Left renal pelvis (tissue), 4 donors: ENCODE measurements at places on chromosomes 2 and 18.
A peak's percentile ranks its signal among the peaks of the same experiment; 100 is the strongest.

DNA sequence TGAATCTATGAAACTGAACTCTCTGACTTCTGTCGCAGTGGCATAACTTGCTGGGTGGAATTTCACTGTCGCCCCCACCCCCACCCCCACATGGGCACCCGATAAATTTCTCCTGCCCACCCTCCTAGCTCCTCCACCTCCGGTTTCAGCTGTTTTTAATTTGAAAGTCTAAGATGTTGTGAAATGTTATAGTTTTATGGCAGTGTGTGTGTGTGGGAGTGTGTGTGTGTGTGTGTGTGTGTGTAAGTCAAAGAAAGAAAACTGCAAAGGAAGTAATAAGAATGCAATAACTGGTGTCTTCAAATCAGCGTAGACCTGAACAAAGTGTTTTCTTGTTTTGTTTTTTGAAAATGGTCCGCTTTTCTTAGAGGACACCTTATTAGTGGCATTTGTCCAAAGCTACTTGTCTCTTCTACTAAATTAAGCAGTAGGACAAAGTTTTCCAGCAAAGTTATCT, 388 bp downstream of the DTNA start:
- DNase-seq, result no peak

DNA sequence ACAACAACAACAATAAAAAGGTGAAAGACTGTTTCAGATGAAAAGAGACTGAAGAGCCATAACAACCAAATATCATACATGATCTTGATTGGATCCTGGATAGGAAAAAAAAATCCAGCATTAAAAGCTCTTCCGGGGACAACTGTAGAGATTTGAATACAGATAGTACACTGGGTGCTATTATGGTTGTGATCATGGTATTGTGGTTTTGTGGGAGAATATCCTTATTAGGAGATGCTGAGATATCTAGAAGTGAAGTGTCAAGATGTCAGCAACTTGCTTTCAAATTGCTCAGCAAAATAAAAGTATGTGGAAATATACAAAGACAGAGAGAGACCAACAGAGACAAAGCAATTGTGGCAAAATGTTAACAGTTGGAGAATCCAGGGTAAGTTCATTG, 15.5 kb upstream of the SPATA3 start:
- DNase-seq, result no peak

- no peak for DNase-seq
Measured at GRCh38 chr2:154133823-154134222, 262.1 kb downstream of the GALNT13 start.

DNA sequence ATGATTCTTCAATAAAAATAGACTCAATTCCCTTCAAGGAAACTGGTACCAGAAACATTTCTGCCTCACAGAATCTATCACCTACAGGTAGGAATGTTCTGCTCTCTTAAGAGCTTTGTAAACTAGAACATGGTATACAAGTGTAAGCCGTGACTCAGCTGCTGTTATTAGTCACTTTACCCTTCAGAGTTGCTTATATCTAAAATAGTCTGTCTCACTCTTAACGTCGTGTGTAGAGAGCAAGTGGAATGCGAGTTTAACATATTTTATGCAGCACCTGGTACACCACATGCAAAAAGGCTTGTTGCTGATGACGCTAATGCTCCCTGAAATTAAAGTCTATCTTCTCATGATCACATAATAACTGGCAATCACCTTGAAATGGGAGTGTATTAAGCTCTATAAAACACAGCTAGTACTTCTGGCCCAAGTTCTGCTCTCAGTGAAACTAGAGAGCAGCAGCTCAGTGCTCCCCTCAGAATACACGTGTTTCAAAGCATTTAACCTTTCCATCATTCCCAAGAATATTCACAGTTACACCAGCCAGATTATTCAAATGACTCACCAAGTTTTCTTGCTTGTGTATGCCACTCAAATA, 420.0 kb downstream of the ZEB2 start:
- DNase-seq, result no peak

GRCh38 chr18:8454136-8454535, 155.1 kb upstream of the RAB12 start:
- no peak for DNase-seq

- no peak for DNase-seq
Measured at GRCh38 chr18:77131100-77131651, 1.4 kb downstream of the MBP start.

DNA sequence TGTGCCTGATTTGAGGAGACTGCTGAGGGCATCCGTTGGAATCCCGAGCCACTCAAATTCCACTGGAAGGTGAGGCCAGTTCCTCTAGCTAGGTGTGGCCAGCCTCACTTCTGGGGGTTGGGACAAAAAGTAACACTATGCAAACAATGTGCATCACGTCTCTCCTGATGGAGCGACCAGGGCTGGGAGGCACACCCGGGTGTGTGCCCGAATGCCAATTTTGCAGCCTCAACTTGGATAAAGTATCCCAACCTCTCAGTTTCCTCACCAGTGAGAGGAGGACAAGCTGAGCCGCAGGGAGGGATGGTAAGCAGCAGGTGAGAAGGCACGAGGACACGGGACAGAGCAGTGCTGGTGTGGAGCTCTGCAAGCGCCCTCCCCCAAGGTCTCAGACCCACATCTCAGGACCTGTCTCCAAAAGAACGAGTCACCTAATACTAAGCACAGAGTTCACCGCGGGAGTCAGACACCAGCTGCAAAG, 218.3 kb downstream of the HAUS1 start:
- DNase-seq, result no peak

DNA sequence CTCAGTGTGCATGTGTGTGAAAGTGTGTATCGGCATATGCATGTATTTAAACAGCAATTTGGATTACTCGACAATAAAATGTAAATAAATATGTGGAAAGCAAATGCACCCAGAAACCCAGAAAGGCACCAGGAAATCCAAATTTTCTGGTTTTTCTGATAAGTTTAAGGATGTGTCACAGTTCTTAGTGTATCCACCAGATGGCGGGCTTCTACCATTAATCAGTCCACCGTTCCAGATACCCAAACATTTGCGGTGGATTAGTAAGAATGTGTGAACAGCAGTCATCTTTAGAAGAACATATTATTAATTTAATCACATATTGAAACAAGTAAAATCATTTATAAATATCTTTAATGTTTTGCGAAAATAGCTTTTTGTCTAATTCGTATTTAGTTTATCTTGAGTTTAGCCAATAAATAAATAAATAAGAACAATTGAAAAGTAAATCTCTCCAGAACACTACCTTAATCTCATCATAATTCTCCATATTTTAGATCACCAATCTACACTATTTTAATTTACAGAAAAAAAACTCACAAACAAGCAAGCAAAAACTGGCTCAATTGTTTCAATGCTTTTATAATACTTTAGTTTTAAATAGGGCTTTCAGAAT, 298.9 kb downstream of the DSEL start:
- peak; percentile 33 for DNase-seq

- no peak for DNase-seq
Measured at GRCh38 chr2:60556576-60557485, 3.4 kb upstream of the BCL11A start.

- no peak for DNase-seq
Measured at GRCh38 chr2:128196471-128196931, 105.5 kb downstream of the UGGT1 start.

DNA sequence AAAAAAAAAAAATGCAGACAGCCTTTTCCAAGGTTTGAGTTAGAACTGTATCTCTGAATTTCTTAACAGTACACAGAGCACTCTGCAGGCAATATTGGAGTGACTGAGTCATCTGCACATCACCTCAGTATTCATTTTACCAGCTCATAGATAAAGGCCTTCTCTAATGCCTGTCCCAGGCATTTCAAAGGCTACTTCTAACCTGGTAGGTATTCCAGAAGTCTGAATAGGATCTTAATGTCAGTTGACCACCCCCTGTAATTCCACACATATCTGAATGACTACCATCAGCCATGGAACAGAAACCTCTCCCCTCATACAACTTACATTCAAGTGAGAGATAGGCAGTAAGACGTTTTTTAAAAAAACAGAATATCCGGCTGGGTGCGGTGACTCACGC, 9.0 kb downstream of the METTL21A start:
- DNase-seq, result no peak

DNA sequence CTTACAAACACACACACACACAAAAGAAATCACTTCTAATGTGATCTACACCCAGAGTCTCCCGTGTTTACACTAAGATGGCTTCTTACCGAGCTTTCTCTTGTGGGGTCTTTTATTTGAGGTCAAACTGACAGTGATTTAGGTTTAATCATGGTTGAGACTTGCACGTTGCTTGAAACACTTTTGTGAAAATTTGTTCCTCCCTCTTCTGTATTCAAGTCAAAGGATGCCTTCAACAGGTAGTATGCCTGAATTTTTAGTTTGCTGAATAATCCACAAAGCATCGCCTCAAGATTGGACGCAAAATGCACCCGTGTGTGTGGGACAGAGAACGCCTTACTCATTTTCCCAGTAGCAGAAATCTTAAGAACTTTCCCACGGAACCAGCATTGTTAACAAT, 4.0 kb upstream of the ZNF516 start:
- no peak for DNase-seq

GRCh38 chr18:76213991-76214390, 281.1 kb downstream of the ZNF516 start:
- DNase-seq, result no peak

GRCh38 chr2:220814441-220814840, 757.7 kb downstream of the EPHA4 start:
- no peak for DNase-seq

DNA sequence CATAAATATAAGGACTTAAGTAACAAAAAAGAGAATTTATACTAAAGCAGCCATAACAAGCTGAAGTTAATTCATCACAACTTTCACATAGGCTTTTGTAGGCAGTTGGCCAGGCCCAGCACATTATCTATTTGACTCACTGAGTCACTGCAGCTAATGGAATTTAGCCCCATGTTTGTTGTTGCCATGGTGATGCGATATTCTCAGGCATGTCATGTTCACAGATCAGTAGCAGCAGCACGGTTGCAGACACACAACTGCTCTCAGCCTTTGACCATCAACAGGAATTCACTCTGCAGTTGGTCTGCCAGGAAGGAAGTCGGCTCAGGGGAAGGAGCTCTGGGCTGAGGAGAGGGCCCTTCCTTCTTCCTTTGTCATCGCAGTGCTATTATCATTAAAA, 639.8 kb downstream of the TMEM182 start:
- DNase-seq, result peak; percentile 14

GRCh38 chr18:61900504-61901281, 7.9 kb upstream of the RNF152 start:
- no peak for DNase-seq

DNA sequence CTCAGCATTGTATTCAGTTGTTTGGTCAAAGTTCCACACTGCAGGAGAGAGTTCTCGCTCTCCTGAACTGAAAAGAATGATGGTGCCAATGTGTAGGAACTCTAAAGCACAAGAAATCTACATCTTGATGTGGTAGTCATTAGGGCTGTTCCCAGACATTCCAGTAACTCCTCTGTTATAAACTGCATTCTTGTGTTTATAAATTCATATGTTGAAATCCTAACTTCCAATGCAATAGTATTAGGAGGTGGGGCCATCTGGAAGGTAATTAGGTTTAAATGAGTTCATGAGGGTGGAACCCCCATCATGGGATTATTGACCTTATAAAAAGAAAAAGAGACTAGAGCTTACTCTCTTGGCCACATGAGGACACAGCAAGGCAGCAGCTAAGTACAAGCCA, 239.6 kb downstream of the CDH20 start:
- no peak for DNase-seq

DNA sequence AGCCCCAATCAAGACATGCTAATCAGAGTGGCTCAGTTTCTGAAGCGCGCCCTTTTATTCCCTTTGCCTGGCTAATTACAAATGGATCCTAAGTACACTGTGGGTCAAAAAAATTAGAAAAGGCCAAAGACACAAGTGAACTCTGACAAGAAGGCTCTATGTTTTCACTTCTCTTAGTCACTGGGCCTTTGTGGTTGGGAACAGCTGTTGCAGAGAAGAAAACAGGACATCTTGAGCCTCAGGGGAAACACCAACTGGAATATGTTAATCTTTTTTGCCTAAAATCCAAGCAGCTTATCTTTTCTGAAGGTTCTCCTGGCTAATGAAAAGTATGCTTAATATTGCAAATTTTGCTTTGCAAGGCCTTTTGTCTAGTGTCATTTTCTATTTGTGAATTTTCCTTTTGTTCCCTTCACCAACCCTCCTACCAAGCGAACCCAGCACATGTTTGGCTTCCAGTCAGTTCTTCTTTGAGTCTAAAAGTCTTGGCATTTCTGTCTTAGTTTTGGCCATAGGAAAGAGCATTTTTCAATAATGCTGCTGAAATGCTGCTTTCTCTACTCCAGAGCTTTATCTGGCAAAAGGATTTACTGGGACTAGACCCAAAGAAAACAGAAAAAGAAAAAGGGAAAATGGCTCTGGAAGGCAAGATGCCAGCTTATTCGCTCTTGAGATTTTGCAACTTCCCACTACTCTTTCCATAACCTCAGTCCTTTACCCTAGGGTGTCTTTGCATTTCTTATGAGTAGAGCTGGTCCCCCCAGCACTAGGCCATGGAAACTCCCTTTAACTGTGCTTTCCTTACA, 440.2 kb upstream of the ST6GAL2 start:
- no peak for DNase-seq

DNA sequence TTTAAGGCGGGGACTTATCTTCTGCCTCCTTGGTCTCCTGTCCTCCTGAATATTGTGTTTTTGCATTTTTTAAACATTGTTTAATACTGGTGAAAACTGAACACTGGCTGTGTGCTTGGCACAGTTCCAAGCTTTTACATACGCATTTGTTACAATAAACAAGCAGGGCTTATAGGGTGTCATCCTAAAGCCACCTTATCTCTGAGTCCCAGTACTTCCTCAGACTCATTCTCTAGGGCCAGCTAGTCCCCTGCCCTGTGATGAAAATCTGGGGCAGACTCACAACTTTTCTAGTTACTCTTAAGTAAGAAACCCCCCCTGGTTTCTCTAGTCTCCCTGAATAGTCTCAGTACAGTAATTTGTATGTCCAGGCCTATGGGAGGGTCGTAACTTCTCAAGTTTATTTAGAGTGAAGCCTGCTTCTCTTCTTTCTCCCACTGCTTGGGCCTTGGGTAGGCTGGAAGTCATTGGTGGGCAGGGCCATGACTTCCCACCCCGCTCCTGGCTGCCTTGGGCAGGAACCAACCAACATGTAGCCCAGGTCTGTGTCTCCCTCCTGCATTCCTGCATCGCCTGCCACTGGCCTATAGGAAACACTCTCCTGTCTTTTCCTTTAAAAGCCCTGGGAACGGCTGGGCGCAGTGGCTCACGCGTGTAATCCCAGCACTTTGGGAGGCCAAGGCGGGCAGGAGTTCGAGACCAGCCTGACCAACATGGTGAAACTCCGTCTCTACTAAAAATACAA, 7.7 kb upstream of the KCNE4 start:
- DNase-seq, result no peak

DNA sequence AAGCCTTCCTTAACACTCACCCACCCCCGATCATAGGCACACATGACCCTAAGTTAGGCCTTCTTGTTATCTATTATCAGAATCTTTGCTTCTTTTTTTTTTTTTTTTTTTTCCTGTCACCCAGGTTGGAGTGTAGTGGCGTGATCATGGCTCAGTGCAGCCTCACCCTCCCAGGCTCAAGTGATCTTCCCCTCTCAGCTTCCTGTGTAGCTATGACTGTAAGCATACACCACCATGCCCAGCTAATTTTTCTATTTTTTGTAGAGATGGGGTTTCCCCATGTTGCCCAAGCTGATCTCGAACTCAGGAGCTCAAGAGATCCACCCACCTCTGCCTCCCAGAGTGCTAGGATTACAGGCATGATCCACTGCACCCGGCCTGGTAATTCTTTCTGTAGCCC, 328.7 kb downstream of the NR4A2 start:
- DNase-seq, result no peak
